ENCODE measurements at places on chromosomes 16 and 17.

GRCh38 chr16:66549284-66550131 lies at the start of gene TK2:
Gene TK2 (minus strand): TSS chr16:66550122. CDS start chr16:66550061, 61 bp downstream.
- DNase-seq, result peak; percentile 41

DNA sequence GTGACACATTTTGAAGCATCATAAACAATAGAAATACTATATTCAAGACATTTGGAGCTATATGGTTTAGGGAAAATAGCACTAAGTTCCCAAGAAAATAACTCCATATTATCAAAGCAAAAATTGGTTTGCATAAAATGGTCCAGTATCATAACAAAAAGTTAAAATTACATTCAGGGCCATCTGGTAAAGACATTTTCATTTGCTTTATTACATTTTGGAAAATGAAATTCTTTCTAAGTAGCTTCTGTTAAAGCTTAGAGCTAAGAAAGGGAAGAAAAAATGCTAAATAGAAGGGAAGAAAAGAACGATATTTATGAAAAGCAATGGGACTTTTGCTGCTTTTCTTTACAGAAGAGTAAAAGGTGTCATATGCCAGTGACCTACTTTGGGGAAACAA lies 155.4 kb upstream of the GOT2 start:
- DNase-seq, result no peak

DNA sequence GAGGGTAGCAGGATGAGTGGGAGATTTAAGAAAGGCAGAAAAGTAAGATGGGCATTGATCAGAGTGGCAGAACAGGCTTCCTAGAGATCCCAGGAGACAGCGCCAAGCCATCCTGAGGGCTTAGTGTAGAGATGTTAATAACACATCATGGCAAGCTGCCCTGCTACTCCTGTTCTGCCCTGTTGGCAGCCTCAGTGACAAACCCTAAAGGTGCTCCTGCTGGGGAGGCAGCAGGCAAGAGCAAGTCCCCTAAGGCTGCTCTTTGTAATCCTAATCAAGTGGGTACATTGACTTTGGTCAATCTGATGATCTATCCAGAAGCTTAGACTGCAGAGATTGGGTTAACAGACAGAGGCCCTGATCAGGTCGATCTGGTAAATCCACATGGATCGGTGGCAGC lies 16.3 kb downstream of the ANKFN1 start:
- DNase-seq, result no peak

- DNase-seq, result no peak
These were observed 55.0 kb upstream of the RPL38 start for GRCh38 chr17:74148446-74148845.

DNA sequence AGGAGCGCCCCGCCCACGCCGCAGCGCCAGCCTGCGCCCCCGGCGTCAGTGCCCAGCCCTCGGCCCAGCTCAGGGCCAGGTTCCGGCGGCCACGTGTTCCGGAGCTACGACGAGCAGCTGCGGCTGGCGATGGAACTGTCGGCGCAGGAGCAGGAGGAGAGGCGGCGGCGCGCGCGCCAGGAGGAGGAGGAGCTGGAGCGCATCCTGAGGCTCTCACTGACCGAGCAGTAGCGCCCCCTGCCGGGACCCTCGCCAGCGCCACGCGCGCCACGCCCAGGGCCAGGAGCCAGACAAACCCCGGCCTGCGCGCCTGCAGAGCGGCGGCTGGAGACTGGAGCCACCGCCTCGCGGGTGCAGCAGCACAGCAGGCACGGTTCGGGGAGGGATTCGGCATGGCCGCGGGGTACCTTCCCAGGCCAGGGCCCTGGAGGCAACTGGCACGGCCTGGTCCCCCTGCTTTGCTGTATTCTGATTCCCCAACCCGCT lies 9.3 kb downstream of the CORO6 start:
- peak; percentile 90 for DNase-seq

- DNase-seq, result no peak
These were observed 19.7 kb downstream of the DPEP1 start for GRCh38 chr16:89633064-89633631.

GRCh38 chr17:14921936-14922335 lies 343.2 kb downstream of the PMP22 start:
- DNase-seq, result no peak

DNA sequence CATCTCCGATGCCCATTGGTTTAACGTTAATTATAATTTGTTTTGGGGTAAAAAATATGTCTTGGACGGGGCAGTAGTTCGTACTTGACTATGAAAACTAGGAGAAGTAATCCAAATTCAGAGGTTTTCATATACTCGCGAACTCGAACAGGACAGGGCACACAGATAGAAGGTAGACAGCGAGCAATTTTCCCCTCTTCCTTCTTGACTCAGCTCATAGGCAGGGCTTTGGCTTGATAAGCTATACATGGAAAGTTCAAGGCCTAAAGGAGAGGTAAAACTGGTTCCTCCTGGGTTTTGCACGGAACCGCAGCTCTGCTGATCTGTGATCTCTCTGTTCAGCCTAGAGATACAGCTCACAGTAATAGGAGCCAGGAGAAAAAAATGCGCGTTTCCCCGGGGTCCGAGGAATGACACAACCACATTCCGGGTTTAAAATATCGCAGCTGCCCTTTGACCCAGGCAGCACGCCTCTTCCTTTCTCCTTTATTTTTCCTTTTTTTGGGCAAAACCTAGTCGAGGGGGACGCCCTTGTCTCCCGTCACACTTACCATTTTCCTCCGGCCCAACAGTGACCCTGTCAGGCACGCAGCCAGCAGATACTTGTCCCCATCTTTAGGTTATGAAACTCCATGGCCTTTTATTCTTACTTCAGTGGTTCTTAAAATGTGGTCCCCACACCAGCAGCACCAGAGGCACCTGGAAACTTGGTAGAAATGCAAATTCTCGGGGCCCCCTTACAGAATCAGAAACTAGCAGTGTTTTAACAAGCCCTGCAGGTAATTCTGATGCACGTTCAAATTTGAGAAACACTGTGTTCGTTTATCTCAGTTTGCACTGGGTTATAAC lies 1.7 kb upstream of the LASP1 start:
- DNase-seq, result no peak

- no peak for DNase-seq
These were observed 43.5 kb upstream of the KLHDC4 start for GRCh38 chr16:87809150-87809902.

DNA sequence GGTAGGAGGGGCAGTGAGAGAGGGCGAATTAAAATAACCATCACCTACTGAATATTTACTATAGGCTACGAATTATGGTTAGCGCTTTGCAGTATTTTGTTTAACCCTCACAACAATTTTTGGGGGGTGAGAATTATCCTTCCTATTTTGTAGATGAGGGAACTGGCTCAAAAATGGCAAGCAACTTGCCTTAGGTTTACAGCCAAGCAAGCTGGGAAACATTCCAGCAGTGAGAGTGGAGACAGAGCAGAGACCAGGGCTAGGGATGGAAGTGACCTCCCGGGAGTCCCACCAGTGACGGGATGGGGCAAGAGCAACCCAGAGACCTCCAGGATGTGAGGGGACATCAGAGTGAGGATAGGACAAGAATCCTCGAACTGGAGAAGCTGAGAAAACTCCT lies 352 bp upstream of the VMO1 start:
- DNase-seq, result no peak

GRCh38 chr16:29975811-29976511 lies 2.3 kb downstream of the TAOK2 start:
- no peak for DNase-seq

- no peak for DNase-seq
These were observed 21.5 kb upstream of the MYH13 start for GRCh38 chr17:10394201-10394887.

DNA sequence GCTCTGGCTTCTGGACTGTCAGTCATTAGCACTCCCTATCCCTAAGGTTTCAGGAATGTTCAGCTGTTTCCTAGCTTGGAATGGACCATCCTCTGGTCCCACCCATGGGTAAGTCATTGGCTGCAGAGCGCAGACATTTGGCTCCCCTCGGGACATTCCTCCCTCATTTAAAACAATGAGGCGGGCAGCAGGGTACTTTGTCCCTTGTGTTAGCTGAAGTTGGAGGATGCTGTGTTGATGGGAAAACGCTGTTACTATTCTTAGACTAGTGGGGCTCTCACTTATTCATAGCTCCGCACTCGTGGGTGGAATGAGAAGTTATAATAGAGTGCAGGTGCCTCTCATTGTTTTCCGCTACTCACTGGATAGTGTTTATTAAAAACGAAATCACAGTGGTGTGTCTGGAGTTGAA lies 673.8 kb downstream of the WWOX start:
- DNase-seq, result no peak

- peak; percentile 15 for DNase-seq
These were observed 97.6 kb downstream of the MRM3 start for GRCh38 chr17:879546-880442.

GRCh38 chr17:60089096-60089806 lies 10.5 kb upstream of the HEATR6 start:
- no peak for DNase-seq

GRCh38 chr16:83310816-83311215 lies 497.0 kb upstream of the HSBP1 start:
- DNase-seq, result no peak

DNA sequence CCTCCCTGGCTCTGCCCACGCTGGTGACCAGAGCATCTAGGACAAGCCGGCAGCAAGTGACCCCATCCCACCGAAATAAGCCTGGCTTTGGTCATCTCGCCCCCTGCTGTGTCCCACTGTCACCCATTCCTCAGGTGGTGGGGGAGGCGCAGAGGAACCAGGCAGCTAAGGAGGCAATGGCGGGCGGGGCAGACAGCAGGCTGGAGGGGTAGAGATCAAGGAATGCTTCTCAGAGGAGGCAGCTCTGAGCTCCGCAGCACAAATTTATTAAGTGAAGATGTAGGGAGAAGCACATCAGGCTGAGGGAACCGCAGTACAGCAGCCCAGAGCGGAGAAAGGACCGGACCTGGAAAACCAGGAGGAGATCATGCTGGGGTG lies 7.5 kb upstream of the KREMEN2 start:
- no peak for DNase-seq

DNA sequence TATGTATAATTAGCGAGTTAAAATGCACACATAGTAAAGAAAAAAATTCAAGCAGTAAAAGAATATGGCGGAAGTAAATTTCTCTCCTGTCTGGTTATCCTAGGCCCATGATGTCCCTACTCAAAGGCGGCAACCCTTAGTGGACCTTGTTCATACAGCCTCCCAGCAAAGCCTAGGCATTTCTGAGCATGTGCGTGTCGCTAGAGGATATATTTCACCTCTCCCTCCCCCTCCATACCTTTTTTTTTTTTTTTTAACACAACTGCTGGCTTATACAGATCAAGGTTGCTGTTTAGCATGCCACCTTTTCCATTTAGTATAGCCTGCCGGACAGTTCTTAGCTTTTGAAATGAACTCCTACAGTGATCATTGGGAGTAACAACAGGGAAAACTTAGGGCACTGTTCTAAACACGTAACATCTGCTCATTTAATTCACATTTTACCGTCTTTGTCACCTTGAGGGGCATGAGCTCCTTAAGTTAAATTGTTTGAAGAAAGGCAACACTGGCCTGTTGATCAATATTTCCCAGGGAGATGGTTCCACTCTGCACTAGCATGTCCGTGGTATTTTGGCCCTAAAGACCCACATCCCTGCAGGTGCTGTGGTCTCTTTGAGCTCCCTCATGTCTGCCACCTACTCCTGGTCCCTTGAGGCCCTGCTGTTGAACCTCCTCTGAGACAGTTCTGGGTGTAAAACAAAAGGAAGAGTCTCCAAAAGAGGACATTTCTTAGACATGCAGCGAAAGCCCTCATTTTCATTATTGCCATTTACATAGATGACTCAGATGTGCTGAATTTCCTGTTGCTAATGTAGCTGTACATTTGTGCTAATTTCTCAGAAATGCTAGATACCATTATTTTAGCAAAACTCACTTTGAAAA lies 4.1 kb upstream of the TNFRSF13B start:
- DNase-seq, result no peak

DNA sequence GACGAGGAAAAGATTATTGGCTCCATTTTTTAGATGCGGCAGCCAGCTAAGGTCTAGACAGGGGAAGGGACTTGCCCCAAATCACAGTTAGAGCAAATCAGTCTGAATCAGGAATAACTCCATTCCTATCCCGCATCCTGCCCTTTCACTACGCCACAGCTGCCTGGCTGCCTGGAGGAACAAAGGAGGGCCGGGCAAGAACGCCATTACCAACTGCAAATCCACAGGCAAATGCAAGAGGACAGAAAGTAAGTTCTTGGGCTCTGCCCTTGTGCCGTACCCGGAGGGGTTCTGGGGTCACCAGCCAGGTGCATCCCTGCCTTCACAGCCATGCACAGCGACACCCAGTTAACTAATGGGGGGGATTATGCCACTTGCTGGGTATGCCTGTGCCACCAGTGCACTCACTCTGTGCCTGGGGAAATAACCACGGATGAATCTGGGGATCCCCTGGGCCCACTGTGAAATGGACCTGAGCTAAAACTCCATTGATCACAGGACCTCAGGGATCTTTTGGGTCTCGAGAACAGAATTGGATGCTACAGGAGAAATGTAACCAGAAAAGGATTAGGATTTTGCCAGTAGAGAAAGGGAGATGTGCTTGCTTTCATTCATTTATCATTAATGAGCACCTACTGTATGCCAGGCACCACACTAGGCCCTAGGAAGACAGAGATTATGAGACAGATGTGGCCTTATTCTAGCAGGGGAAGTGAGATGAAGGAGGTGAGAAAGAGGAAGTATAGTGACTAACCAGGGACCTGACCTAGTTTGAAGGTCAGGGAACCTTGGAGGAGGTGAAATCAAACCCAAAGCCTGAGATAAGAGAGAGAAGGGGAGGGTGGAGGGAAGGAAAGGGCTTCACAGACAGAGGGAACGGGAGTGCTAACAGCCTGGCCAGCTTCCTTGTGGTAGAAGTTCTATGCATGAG lies 17.7 kb downstream of the BCL7C start:
- DNase-seq, result no peak

DNA sequence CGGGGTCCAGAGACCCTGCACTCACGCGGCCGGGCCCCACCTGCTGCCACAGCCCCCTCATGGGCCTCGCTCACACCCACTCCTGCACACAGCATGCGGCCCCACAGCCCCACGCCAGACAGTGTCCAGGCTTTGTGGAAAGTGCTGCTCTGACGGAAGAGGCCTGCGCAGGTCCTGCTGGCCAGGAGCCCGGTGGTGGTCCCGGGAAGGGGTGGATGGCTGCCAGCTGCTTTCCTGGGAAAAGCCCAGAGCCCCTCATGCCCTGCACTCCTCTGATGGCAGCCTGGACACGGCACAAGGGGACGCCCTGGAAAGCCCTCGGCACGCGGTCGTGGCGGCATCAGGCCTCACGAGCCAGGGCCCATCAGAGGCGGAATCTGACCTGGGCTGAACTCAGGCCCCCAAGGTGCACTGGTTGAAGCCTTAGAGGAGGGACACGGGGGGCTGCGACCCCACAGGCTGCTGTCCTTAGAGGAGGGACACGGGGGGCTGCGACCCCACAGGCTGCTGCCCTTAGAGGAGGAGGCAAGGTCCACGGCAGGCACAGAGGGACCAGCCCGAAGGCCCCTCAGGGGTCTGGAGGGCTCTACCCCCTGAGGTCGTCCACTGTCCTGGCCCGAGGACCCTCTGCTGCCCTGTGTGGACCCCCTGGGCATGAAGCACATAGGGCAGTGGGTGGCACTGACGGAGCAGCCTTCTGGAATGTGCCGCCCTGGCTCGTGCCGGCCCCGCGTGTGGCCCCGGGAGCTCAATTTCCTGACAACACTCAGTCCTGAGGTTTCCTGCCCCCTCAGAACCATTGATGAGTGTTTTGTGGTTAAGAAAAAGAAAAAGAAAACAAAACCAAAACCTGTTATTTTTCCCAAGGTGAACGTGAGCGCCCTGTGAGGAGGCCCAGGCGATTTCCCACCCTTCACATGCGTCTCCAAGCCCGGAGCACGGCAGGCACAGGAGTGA lies 22.1 kb downstream of the SOX8 start:
- DNase-seq, result no peak

Data from stimulated activated CD8-positive, alpha-beta memory T cell treated with anti-CD3 and anti-CD28 coated beads, Interleukin-7, amount 100 ng/mL, for 24 hours (primary cell).